Activated T-cell treated with anti-CD3 and anti-CD28 coated beads for 48 hours (primary cell): ENCODE measurements at places on chromosomes 1 and 21.

- no peak for DNase-seq
Measured at GRCh38 chr1:1054099-1054700, 19.9 kb downstream of the RNF223 start.

DNA sequence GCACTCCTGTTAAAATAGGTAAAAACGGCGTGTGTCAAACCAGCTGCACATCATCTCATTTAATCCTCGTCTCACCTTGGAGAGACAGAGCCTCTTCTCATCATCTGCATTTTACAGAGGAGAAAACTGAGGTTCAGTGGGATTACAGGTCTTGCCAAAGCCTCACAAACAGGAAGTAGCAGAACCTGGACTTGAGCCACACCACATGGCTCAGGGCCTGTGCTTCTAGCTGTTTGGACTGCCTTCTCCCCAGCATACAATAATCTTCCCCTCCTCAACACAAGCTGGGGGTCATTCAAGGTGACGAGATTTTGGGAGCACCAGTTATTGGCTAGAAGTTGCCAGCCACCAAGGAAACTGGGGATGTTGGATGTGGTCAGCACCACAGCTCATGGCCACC, 167.9 kb upstream of the ZC3H12A start:
- no peak for DNase-seq

DNA sequence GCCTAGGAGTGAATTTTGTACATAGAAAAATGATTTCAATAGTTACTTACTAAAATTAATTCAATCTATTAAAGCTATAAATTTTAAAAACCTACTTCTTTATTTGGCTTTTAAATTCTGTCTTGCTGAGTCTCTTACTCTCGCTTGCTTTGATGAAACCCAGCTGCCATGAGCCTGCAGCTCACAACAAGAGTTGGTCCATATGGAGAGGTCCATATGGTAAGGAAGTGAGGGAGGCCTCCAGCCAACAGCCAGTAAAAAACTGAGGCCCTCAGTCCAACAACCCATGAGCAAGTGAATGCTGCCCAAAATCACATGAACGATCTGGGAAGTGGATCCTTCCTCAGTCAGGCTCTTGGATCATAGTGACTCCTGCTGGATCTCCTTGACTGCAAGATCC, 89.9 kb upstream of the CXADR start:
- no peak for DNase-seq

DNA sequence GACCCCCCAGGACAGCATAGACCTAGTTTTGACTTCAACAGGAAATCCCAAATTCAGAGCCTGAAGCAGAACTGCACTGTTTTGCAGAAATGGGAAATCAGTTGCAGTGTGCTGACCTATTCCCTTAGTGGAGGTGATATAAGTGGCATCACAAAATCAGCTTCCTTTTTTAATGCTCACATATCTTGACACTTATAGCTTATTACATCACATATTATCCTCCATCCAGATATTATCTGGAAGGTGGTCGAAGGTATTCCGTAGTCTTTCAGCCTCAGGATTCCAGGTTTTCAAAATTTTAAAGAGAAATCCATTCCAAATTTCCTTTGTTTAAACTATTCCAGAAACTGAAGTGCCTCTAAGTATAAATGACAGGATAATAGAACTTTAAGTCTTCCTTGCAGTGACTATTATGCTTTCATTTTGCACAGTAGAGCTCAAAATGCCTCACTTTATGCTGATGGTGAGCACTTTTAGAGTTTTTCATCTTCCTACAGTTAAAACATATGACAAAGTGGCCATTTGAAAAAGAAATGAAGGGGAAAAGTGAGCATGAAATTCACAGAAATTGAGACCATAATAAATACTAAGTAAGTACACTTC, 106.4 kb upstream of the DPYD start:
- DNase-seq, result no peak

DNA sequence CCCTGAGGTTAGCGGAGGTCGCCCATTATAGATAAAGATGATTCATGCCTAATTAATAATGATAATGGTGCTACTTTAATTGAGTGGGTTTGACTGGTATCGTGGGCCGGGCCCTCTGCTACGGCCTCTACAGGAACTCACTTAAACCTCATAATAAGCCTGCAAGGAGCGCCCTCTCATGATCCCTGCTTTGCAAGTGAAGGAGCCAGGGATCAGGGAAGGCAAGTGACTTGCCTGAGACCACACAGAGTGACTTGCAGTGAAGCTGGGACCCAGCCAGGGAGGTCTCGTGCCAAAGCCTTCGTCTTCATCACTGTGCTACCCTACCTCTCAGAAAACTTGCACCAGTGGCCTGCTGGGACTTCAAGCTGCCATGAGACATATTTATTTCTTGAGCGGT, 166.3 kb upstream of the KLHDC7A start:
- no peak for DNase-seq

DNA sequence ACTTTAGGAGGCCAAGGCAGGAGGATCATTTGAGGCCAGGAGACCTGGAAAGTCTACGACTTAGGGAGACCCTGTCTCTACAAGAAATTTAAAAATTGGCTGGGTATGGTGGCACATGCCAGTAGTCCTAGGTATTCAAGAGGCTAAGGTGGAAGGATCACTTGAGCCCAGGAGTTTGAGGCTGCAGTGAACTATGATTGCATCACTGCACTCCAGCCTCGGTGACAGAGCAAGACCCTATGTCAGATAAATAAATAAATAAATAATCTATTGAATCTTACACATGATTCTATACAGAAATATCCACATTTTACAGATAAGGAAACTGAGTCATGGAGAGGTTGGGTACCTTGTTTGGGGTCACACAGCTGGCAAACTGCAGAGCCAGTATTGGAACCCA, 89.1 kb downstream of the MAN1C1 start:
- no peak for DNase-seq
